Activated CD4-positive, alpha-beta T cell treated with anti-CD3 and anti-CD28 coated beads, Interleukin-2, amount 50 U/mL, for 1 hour (primary cell): ENCODE measurements at places on chromosomes 11 and 22.
A peak's percentile ranks its signal among the peaks of the same experiment; 100 is the strongest.

- no peak for DNase-seq
These were observed 1.2 kb upstream of the ARHGAP20 start for GRCh38 chr11:110713449-110713776.

DNA sequence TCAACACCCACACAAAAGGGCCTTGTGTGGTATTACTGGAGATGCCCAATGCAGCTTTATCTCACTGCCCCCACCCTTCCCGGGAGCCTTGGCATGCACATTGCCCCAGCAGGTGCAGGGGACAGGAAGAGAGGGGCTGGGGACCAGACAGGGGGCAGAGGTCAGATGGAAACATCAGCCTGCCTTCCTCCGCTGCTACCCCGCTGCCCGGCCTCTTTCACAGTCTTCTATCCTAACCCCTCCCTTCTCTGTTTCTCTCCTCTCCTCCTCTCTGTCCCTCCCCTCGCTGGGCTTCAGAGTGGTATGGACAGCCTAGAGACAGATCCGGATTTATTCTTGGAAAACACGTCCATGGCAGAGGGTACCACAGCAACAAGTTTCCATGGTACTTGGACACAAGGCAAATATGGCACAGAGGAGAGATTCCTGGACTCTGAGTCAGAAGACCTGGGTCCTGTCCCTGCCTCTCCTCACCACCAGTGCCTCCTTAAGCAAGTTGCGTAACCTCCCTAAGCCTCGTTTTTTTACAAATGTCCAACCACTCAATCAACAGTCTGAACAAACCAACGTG lies 8.3 kb upstream of the IGSF9B start:
- no peak for DNase-seq

- no peak for DNase-seq
These were observed 32.9 kb downstream of the LRRC32 start for GRCh38 chr11:76637491-76638269.

DNA sequence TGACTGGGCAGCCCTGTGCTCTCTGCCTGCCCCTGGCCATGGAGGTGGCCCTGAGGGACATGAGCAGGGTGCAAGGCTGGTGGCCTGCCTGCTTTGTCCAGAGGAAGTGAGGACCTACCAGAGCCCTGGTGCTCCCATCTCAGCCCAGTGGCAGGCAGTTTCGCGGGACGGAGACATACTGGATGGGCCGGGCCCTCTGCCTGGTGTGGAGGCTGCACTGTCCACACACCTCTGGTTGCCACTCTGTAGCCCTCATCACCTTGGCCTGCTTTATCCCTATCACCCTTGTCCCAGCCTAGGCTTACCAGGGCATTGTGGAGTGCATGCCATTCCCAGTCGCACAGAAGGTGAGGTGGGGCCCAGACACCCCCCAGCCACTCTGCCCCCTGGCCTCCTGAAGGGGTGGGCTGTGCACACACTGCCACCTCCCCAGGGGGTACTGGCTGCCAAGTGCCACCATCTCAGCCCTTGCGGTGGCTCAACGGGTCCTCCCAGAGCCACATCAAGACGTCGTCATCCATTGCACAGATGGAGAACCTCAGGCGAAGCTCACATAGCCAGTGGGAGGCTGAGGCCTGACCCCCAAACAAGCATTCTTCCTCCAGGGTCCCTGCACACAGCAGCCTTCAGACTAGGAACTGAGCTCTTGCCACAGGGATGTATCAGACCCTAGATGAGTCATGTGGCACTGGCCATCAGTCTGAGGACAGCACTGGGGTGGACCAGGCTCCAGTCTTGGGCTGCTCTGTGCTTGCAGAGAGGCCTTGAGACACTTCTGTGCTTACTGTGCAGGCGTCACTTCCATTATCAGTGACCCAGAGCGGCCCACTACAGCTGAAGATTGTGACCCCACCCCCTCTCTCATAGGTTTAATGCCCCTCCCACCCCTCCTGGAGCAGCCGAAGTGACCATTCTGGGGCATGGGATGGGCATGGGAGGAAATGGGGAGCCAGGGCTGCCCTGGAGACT lies 176.1 kb downstream of the IGLL1 start:
- DNase-seq, result no peak

DNA sequence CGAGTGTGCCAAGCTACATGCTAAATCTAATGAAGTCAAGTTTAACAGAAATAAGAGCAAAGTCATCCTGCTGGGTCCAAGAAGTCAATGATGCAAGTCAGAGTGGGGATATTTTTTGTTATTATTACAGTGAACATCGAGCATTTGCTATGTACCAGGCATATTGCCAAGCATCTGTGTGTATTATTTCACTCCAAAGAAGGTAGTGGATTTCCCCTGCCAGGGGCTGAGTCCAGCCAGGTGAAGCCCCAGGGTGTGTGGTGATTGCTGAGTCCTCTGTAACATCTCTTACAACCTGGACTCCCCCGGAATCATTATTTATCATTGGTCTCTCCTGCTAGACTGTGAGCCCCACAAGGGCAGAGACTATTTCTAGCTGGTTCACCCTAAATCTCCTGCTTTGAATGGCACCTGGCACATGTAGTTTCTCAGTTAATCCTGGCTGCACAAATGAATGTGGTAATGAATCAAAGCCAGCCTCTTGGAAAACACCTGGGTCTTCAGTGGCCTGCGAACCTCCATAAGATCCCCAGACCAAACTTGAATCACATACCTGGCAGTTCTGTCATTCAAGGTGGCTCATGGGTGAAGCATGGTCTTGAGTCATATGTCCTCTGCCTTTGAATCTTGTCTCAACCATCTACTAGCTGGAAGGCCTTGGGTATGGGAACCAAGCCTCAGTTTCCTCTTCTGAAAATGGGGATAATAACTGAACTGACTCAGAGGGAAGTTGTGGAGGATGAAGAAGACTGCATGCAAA lies 549.2 kb downstream of the MIAT start:
- DNase-seq, result no peak

DNA sequence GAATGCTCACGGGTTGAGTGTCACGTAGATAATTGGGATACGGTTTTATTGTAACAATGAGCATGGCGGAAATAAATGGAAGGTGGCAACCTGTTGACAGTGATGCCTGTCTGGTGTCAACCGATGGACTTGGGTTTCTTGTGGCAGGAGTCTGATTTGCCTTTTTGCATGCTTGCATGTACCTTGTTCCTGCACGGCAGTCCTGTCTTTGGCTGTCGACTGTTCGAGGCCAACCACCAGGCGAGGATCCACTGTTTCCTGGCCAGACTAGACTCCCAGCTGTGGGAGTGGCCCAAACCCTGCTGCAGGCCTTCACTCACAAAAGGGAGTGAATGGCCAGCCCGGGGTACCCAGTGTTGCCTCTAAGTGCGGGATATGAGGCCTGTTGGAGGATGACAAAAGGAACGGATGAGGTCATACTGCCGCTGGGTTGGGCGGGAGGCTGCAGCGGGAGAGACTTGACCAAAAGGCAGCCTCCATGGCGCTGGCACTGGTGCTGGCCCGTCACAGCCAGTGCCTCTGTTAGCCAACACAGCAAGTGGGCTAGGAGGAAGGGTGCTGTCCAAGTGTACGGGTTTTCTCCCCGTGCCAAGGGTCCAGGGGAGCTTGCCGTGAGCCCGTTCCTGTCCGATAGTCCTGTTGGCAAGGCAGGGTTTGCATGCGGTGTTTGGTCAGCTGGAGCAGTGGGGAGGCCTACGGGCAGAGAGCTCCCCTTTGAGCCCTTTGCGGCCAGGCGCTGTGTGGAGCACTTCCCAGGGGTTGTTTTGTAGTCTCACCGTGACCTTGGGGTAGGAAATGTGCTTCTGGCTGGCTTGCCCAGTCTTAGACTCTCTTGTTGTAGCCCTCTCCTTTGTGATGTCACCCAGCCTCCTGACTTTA lies 974 bp downstream of the DGCR8 start:
- peak; percentile 10 for DNase-seq
